Cortex of kidney (tissue), 1 donor: ENCODE measurements at places on chromosomes 6 and 20.

DNA sequence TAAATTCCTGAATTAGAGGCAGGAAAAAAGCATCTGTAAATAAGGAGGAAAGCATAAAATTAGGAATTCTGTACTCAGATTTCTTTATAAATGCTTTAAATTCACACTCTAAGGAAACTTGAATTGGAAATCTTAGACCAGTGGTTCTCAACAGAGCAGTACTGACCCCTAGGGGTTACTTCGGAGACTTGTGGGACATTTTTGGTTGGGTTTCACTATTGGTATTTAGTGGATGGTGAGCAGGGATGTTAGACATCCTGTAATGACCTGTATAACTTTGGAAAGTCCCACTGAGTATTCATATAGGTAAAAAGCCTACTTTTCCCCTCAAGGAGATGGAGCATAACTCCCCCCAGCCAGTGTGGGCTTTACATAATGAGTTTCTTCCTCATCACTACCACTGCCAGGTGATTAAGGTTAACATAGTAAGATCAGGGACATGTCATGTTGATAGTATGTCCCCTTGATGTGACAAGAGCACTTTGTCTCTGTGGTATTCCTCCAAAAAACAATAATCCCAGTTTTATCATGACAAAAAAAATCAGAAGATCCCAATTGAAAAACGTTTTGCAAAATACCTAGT is 31.0 kb downstream of the GLO1 start:
- DNase-seq = no peak

- no peak for DNase-seq
Measured at GRCh38 chr6:169905041-169905807, 153.8 kb downstream of the ERMARD start.

- DNase-seq = no peak
Measured at GRCh38 chr6:150949526-150949925, 84.0 kb downstream of the MTHFD1L start.

DNA sequence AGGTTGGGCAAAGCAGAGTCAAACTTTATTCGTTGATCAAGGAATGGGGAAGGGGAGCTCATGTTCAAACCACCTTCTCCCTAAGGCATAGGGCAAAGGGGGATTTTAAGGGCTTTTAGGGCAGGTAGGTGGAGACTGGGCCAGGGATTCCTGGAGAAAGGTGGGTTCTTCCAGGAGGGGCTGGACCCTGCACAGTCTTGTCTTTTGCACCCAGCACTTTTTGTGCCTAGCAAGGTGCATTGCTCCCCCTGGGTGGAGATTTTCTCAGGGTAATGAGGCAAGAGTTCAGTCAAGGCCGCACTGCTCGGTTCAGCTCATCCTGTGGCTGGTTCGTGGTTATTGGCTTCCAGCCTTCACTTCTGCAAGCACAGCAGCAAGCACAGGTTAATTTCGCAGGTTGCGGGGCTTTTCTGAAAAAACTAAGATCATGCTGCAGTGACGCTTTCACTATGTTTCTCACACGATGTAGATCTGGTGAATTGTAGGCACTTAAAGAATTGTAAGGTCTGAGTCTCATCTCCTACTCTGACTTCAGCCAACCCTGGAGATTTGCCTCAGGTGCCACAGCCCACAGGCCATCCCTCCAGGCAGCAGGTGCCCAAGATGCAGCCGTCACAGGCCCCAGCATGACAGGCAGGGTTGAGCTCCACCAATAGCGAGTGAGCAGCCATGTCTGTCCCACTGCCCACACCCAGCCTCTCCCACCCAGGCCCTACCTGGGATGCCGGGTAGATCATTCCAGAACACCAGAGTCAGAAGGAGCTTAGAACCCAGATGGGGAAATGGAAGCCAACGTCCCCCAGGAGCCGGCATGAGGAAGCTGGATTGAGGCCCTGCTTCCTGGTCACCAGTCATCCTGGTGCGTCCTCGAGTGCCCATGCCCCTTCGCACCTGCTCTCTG is 37.1 kb downstream of the SUN5 start:
- no peak for DNase-seq

- no peak for DNase-seq
Measured at GRCh38 chr20:16434062-16434664, 139.1 kb downstream of the KIF16B start.

GRCh38 chr6:104381907-104382306 is 477.8 kb downstream of the HACE1 start:
- DNase-seq = no peak

- no peak for DNase-seq
Measured at GRCh38 chr6:82442061-82442719, 78.6 kb downstream of the TPBG start.
